ENCODE measurements at places on chromosomes 2 and 18. TPM values are rescaled to one million over a fixed set of nuclear protein-coding genes. Genes with fewer than 3 reads are reported as not detected.

Gene ADRA2B
- not detected for total RNA-seq

Gene ARPC2
- 362 TPM for total RNA-seq

Gene LYG1
- total RNA-seq = 0.20 TPM

Gene SLC16A14
- under 0.01 TPM for total RNA-seq

Gene ASXL3
- total RNA-seq = 0.59 TPM

Gene PRSS56
- not detected for total RNA-seq

Gene TMEM200C
- not detected for total RNA-seq

Gene METTL8
- total RNA-seq = 28.0 TPM

Gene TUBA4B
- total RNA-seq = not detected

Gene SF3B1
- total RNA-seq = 176 TPM

Gene CDK5R2
- total RNA-seq = not detected

Gene MOB1A
- 88.6 TPM for total RNA-seq

Gene EPB41L3
- 130 TPM for total RNA-seq

Gene SCG2
- 0.39 TPM for total RNA-seq

Gene MC4R
- not detected for total RNA-seq

Gene C1QL2
- not detected for total RNA-seq

Gene TMEM247
- not detected for total RNA-seq

Gene COL3A1
- total RNA-seq = 1,584 TPM

Gene DNAH6
- 0.37 TPM for total RNA-seq

Gene AQP12A
- not detected for total RNA-seq

Gene MAP2
- total RNA-seq = 0.78 TPM

Gene LRP2
- total RNA-seq = not detected

Gene ODC1
- total RNA-seq = 154 TPM

Gene DSEL
- total RNA-seq = 119 TPM

Gene CYS1
- 0.20 TPM for total RNA-seq

Gene ITPRIPL1
- total RNA-seq = 1.8 TPM

Gene ABCB11
- total RNA-seq = not detected

All from subcutaneous preadipocyte (primary cell).